ENCODE measurements at places on chromosomes 16 and 17.

DNA sequence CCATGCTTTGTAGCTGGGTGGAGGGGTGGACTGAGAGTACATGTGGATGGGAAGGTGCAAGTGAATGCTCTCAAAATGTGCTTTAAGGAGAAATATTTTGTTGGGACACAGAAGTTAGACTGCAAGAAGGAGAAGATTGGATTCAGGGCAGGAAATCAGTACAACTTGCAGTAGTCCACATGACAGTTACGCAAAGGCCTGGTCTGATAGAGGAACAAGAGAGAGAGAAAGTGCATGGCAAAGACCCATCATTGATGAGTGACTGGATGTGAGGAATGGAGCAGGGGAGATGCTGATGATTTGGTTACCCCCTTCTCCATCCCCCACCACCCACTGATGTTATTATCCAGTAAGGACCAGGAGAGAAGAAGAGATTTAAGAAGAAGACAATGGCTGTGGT lies 472.8 kb downstream of the MAF start:
- no peak for DNase-seq

GRCh38 chr17:71902894-71903506 lies 217.8 kb upstream of the SOX9 start:
- no peak for DNase-seq

- DNase-seq, result no peak
Observed at GRCh38 chr16:24915019-24915418, 69.3 kb downstream of the SLC5A11 start.

DNA sequence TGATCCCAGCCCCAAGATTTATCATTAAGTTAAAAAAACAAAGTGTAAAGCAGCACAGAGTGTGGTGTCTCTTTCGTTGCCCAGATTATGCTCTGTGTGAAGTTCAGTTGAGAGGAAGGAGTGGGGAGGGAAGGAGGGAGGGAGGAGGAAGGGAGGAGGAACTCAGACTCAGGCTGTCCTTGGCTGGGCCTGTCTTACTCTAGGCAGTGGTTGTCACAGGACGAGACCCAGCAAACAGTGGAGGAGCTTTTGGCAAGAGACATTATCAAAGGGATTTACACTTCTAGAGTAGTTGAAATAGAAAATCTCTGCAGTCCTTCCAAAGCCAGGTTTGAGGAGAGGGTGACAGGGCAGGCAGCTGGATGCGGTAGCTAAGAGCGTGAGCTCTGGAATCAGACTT lies 27.8 kb downstream of the KNOP1 start:
- no peak for DNase-seq

GRCh38 chr16:2773188-2773968 lies 3.7 kb downstream of the ELOB start:
- no peak for DNase-seq

Data from suprapubic skin (tissue), 4 donors.